ENCODE measurements at places on chromosomes 7 and 10.

DNA sequence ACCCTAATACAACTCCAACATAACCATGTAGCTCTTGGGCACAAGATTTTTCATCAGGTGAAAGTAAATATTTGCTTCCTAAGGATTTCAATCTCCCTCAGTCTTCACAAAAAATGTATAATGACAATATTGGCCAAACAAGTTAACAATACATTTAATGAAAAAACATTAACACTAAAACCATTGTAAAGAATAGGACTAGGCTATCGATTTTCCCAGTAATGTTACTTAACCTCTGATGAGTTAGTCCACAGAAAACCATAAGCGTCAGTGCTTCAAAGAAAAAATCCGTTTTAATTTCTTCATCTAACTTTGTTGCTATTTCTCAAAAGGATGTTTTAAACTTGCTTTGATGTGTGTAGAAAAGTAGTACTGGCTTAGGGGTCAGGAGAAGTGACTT, 1.2 kb downstream of the ZNF33B start:
- DNase-seq, result no peak

- no peak for DNase-seq
These were observed 114.9 kb downstream of the HDAC9 start for GRCh38 chr7:18610331-18610948.

DNA sequence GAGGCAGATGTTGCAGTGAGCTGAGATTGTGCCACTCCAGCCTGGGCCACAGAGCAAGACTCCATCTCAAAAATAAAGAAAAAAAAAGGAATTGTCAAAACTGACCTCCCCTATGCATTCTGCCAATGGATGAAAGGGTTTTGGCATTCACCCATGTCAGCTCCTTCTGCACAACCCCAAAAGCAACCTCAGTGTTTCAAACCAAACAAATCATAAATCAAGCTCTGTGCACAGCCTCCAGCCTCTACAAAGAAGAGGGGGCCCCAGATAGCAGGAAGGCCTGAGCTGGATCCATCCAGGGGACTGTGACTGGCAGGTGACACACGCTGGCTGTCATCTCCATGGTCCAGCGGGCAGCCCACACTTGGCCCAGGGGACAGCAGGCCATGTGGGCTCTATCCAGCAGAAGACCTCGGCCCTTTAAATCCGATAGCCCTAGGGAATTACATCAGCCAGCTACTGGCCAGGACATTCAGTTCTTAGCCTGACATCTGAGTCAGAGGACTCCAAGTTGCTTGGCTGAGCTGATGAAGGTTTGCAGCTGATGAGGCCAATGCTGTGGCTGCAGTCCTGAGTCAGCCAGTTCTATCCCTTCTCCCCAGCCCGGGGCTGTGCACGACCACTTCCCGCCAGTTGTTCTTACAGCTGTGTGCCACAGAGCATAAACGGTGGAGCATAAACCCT, 52.0 kb upstream of the FIGNL1 start:
- DNase-seq, result no peak

- no peak for DNase-seq
These were observed 80.8 kb upstream of the ADAM12 start for GRCh38 chr10:126468876-126469643.

DNA sequence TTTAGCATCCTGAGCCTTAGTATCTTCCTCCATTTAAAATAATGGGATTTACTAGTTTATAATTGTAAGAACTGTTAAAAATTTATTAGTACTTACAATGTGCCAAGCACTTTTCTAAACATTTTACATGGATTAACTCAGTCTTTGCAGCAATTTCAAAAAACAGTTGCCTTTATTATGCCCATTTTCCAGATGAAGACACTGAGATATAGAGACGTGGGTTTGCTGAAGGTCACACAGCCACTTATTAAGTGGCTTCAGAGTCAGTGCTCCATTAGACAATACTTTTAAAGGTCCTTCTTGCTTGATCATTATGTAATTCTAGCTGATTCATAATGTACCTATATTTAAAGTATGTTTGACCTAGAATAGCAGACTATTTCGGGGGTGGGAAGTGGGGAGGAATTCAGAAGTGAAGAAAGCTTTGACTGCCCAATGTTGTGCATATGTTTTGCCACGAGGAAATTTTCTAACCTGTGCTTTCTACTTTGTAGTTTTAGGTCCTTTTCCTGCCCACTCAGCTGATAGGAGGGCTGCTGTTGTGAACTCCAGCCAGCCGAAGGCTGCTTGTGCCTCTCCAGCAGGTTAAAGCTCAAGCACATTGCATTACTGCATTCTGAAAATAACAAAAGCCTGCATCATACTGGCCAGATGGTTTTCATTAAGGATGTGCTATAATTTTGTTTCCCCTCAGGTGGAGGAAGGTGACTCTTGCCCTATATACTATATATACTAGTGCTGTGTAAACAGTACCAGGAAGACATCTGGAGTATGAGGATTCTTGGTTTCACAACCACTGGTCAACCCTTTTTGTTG, 4.3 kb downstream of the PLEKHA8 start:
- no peak for DNase-seq

DNA sequence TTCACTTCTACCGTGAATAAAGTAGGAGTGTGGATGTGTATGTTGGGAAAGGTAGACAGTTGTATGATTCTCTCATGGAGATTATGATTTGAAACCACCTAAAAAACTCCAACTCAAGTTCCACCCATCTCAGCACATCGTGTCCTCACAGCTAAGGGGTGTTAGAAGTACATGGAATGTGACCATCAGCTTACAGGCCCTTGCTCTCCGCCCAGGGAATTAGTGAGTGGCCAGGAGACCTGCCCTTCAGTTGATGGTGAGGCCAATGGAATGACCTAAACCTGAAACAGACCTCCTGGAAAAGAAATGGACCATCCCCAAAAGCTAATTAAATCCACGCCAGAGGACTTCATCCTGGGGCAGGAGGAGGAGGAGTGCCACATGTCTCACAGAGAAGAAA, 2.1 kb upstream of the WNT2 start:
- DNase-seq, result no peak

DNA sequence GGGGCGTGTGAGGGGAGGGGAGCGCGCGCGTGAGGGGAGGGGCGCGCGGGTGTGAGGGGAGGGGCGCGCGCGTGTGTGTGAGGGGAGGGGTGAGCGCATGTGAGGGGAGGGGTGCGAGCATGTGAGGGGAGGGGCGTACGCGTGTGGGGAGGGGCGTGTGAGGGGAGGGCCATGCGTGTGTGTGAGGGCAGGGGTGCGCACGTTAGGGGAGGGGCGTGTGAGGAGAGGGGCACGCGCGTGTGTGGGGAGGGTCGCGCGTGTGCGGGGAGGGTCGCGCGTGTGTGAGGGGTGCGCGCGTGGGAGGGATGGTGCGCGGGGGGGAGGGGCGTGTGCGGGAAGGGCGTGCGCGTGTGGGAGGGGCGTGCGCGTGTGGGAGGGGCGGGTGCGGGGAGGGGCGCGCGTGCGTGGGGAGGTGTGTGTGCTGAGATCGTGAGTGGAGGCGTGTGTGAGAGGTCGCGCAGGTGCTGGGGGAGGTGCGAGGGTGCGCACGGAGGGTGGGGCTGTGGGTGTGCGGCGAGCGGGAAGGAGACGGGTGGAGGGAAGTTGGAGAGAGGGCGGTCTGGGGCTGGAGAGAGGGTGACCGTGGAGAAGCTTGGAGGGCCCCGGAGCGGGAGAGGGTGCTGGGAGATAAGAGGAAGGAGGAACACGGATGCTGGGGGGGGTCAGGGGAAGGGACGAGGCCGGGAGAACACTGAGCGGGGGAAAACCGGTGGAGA, 19.7 kb downstream of the MXI1 start:
- peak; percentile 52 for DNase-seq

DNA sequence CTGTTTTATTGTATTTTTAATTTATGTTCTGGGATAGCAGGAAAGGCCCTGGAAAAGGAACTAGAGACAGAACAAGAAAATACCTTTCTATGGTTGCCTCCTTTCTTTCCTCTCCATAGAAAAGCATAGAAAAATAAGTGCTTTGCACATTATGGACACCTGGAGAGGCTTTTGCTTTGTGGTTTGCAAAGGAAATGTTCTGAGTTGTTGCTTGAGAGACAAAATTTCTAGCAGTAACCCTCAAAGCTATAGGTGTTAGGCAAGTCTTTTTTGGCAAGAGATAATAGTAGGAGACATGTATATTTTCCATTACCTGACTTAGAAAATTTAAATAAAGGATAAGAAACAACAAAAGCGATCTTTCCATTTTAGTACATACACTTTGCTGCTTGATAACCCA, 378.6 kb upstream of the PRKCQ start:
- no peak for DNase-seq

- no peak for DNase-seq
These were observed 100.5 kb upstream of the PPIF start for GRCh38 chr10:79246606-79247275.

GRCh38 chr10:19142967-19143366, 94.4 kb downstream of the MALRD1 start:
- no peak for DNase-seq

DNA sequence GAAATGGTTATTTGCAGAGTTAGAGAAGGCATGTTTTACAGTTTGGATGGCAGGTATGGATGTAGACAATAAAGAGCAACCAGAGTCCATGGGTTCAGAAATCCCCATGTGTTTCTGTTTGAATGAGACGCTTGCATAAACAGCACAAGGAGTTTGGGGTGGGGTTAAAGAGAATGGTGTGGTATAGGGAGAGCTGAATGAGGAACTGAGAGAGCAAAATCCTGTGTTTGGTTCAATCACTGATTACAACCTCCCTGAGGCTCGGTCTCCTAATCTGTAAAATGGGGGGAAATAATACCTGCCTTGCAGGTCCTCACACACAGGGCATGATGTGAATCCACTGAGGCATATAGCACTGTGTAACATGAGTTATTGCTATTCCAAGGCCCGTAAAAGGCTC, 23.7 kb downstream of the CAV1 start:
- no peak for DNase-seq

DNA sequence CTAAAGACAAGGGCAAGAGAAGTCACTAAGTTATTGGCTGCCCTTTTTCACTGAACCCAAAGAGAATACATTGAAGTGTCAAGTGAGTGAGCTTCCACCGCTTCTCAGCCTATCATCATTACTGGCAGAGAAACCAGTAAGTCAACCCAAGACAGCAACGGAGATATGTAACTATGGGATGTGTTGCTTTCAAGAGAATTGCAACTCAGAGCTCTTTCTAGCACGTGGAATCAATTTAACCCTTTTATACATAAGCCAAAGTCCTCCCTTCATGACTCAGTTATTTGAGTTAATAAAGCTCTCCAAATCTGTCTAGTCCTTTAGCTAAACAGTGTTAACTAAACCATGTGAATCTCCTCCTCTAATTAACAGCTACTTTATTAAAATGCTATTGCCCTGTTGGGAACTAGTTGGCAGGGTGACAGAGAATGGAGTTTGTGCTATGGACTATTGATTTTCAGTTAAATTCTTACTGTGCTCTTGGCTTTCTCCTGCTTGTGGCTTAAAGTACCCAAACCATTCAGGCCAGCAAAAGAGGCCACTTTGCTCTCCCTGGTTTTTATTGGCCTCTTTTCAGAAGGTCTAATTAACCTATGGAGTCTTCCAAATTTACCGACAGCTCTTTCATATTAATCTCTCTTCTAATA, 287.7 kb downstream of the NRG3 start:
- DNase-seq, result no peak

DNA sequence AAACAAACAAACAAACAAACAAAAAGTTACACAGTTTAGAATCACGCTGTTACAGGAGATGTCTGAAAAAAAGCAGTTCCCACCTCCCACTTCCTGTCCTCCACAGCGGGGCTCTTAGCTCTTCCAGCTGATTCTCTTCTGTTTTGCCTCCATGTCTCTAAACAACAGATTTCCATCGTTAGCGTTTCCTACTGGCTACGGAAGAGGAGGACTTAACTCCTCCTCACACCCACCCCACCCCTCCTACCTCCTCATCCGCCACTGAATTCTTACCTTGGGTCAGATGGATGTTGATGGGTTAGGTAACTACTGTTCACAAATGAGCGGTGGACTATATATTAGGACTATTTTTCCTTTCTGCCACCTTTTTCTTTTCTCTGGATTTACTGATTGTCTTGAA, 36.8 kb upstream of the NUB1 start:
- DNase-seq, result no peak

DNA sequence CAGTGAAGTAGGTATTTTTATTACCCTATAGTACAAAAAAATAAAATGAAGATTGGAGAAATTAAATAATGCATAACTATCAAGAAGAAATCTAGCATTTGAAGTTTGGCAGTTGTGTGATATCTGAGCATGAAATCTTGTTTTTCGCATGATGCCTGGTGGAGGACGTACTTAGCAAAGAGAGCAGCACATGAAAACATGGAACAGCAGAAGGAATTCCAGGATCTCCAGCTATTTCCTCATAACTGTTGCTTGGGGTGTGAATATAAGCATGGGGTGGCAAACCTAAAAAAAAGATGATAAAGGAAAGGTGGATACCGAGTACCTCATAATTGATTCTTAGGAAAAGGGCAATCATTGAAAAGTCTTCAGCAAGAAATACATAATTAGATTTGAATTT, 174.3 kb upstream of the FAM3C start:
- no peak for DNase-seq

DNA sequence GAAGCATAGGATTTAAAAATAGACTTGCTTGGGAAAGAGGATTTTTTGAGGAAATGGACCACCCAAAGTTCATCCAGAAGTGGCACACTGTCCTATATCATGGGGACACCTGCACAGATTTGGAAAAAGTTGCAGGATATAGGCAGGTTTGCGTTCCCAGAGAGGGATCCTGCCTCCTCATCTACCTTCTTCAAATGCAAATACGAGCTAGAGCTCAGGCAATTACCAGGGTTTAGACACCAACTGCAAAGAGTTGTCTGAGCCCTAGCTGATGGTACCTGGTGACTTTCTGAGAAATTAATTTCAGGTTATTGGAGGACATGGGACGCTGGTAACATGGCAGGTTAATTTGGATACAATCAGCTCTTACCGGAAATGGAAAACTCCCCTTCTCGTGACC, 423.7 kb upstream of the MTPN start:
- no peak for DNase-seq

DNA sequence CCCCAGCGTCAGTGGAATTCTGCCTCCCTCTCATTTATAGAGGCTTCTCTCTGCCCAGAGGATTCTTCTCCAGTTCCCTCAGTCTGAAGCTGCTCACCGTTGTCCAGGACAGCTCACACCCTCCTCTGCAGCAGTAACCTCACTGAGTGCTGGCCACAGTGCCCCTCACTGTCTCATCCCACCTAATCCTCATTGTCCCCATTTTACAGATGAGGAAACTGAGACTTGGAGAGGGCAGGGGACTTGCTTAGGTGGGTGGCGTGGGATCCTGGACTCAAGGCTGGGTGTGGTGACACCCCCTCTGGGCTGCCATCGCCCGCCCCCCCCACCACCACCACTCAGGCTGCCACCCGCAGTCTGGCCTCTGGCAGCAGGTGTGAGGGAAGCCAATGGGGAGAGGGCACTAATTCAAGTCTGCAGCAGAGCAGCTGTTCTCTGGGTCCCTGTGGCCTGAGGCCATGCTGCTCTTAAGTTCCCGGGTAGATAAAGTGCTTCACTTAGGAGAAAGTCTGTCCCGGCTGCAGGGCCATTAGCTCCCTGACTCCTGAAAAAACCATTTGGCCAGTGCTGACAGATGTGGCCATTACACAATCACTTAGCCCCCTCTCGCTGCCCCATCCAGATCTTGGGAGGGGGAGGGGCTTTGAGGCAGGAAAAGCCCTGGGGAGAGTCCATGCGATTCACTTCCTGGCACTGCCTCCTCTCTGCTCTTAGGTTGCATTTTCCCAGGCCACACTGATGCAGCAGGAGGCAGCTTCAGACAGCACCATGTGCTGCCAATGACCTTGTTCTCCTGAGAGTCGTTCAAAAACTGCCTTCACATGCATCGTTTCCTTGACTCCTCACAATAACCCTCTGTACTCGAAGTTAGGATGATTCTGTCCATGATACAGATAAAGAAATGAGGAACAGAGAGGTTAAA, 36.3 kb downstream of the DRGX start:
- DNase-seq, result no peak

GRCh38 chr10:106661767-106662140, 502.8 kb downstream of the SORCS1 start:
- DNase-seq, result no peak
